Femur (tissue), 1 donor: ENCODE measurements at places on chromosomes 3 and 15.

DNA sequence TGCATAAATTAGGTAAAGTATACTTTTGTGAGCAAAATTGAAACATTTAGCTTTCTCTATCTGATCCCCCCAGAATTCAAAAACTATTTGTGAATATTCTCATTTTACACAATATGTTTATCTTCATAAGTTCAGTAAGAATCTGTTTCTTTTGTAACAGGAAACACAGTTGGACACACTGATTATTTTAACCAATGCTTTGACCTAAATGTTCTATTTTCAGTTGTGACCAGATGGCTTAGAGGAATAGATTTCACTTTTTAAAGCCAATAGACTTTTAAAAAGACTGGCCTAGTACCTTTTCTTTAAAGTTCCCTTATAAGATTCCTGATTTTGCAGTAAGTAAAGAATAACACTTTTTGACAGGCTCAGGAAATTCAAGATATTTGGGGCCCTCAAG is 74.0 kb upstream of the STRIT1 start:
- no peak for DNase-seq

GRCh38 chr3:3109407-3110298 is 521 bp downstream of the IL5RA start:
- no peak for DNase-seq

DNA sequence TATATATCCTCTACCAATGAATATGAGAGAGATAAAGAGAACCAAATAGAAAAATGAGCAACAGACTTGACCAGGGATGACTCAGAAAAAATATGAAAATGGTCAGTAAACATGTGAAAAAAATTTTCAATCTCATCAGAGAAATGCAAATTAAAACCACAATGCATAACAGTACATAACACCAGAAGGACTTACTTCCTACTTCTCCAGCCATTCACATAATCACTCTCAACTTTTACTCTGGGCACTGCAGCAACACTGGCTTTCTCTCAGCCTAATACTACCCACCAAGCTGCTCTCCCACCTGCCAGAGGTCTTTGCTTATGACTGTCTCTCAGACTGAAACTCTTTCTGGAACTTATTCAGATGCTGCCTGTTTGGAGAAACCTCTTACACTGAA is 49.4 kb downstream of the DPH6 start:
- DNase-seq: no peak

- no peak for DNase-seq
Measured at GRCh38 chr15:77664428-77664827, 31.7 kb upstream of the LINGO1 start.

GRCh38 chr15:90617171-90617570 is 87.4 kb downstream of the CRTC3 start:
- no peak for DNase-seq

- no peak for DNase-seq
Measured at GRCh38 chr3:47035645-47036044, 56.2 kb downstream of the NBEAL2 start.

- no peak for DNase-seq
Measured at GRCh38 chr3:162103808-162104207, 607.2 kb downstream of the OTOL1 start.

- DNase-seq: no peak
Measured at GRCh38 chr3:195337747-195338146, 66.8 kb upstream of the XXYLT1 start.

- DNase-seq: no peak
Measured at GRCh38 chr15:67803996-67804843, 21.1 kb upstream of the SKOR1 start.

DNA sequence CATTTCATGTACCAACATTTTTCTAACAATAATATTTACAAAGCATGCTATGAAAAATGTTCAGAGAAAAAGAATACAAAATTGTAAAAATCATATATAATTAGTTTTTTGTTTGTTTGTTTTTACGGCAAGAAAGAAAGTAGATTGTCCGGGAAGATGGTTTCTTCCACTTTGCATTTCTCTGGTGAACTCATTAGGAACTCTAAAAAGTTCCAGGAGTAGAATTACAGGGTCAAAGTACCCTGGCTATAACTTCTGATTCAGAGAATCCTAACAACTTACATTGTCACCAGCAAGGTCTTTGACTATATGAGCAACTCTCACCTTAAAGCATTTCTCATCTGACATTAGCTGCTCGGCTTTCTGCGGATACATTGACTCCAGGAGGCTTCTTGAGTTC is 196.7 kb downstream of the PDE8A start:
- DNase-seq: no peak

DNA sequence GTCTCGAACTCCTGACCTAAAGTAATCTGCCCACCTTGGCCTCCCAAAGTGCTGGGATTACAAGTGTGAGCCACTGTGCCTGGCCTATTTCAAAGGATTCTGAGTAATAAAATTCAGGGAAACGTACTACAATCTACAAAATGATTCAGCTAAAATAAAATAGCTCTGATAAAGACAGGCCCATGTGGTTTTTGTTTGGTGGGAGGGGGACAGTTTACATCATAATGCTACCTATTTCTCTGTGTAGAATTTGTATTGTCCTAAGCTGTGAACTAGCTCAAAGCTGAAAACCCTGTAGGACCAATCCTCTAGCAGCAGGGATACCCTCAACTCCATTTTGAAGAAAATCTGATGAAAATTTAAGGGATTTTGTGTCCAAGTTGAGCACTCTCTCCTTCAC is 25.8 kb downstream of the CDV3 start:
- DNase-seq: no peak

- peak; percentile 78 for DNase-seq
Measured at GRCh38 chr15:60392601-60392985, 5.2 kb downstream of the ANXA2 start.

GRCh38 chr3:55484801-55485791 is 2.0 kb downstream of the WNT5A start:
- peak; percentile 92 for DNase-seq

- no peak for DNase-seq
Measured at GRCh38 chr3:186529201-186529999, 14.8 kb downstream of the CRYGS start.

GRCh38 chr3:133856316-133856715 is 39.4 kb downstream of the RAB6B start:
- DNase-seq: no peak

GRCh38 chr3:42961633-42962032 is 17.5 kb upstream of the GASK1A start:
- peak; percentile 55 for DNase-seq

- DNase-seq: no peak
Measured at GRCh38 chr15:67241132-67241855, 13.2 kb downstream of the AAGAB start.

DNA sequence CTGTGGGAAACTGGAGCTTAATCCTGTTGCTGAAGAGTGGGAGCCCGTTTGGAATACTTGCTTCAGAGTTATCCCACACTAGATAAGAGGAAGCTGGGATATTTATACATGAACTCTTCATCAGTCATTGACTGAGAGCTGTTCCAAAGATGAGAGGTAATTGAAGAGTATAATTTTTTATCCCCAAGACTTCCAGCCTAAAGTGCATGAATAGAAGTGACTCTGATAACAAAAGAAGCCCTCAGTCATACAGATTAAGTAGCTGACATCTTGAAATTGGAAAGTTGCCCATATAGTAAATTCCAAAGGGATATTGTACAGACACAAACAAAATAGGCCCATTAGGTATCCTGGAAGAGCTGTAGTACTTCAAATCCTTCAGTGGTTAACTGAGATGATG is 268.0 kb downstream of the EPHA3 start:
- DNase-seq: no peak

DNA sequence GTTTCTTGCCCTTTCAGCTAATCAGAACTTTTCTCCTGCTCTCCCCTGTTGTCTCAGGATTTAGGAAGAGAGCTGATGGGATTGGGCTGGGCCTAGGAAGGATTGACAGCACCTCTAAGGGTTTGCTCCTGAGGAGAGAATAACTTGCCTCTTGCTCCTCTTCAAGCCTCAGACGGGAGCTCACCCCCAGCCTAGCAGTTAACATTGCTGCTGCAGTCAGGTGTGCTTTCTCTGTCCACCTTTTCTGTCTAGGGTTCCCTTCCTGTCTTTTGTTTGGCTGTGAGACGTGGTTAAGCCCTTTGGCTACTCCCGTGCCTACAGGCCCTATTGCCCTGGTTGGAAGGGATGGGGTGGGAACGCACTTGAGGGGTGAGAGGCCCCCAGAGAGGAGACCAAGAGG is 20.1 kb downstream of the TMEM108 start:
- no peak for DNase-seq

GRCh38 chr15:37109872-37110572 is 9.7 kb upstream of the MEIS2 start:
- peak; percentile 34 for DNase-seq

DNA sequence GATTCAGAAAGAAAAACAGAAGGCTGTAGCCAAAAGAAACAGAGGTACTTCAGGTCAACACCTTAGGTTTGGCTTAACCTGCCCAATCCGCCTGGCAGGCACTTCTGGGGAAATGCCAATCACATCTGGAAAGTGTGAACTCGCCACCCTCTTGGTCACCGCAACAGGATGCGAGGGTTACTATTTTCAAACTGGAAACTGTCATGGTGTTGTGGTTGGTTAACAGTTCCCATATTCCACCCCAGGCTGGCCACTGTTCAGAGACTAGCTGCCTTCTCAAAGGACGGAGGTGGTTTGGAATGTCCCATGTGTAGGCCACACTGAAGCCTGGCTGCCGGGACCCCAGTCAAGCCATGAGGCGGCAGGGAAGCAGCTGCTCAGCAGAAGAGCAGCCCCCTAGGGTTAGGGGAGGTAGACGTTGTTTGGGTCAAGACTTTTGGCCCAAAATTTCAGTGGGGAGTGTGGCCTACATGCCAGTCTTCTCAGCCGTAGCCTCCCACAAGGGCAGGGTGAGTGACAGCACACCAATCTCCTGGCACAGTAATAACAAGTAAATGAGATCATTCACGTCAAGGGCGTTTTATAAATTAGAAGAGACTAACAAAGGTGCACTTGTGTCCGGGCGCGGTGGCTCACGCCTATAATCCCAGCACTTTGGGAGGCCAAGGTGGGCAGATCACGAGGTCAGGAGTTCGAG is 54.6 kb downstream of the UMPS start:
- peak; percentile 75 for DNase-seq

DNA sequence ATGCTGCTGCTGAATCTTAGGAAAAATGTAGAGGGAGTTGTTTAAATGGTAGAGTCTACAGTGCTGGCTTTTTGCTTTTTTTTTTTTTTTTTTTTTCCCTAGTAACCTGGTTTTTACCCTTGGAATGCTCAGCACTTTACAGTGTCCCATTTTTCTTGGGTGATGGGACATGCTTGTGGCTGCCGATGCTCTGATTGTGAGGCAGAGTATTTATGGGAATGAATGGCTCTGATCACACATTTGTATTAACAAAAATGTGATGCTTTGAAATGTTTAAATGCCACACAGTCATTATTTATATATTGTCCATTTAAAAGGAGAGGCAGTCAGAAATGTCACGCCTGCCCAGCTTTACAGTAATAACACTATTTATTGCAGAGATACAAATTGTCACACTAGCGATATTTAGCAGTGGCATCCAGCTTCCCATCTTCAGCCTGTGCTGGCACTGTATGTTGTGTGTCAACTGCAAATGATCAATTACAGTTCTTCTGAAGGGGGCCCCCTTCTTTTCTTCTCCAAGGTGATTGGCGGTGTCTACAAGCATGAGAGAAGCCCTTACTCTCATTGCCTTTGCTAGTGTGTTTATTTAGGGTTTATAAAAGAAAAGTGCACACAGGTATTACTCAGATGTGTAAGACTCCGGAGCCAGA is 30.9 kb upstream of the IGF1R start:
- no peak for DNase-seq

- no peak for DNase-seq
Measured at GRCh38 chr3:52458770-52459545, 3.6 kb downstream of the NISCH start.

DNA sequence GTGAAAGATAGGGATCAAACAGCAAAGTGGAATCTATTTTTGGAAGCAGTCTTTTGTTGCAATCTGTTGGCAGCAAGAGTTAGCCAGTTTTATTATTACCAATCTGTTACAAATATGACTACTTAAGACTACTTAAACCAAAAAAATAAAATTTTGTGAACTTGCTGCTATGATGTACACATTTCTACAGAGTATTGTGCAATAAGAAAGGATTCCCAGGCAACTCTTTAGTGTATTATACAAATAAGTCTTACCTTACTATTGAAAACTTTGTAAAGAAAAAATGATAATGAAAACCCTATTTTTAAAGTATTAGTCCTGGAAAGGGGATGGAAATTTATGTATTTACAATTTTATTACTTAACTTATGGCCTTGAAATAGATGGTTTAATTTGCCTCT is 44.7 kb downstream of the CADM2 start:
- DNase-seq: no peak

DNA sequence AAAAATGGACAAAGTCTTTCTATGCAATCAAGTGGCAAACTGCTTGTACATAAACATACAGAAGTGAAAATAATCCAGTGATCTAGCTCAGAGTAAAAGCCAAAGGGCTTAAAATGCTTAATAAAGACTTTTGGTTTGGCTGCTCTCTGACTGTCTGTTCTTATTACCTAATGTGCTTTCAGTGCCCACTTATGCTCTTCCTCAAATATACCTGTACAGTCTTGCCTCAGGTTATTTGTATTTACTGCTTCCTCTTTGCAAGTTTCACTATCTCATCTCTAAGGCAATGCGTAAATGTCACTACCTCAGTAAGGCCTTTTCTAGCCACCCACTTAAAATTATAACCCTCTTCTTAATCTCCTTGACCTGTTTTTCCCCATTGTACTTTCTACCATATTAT is 171.8 kb downstream of the EPHA6 start:
- DNase-seq: no peak

DNA sequence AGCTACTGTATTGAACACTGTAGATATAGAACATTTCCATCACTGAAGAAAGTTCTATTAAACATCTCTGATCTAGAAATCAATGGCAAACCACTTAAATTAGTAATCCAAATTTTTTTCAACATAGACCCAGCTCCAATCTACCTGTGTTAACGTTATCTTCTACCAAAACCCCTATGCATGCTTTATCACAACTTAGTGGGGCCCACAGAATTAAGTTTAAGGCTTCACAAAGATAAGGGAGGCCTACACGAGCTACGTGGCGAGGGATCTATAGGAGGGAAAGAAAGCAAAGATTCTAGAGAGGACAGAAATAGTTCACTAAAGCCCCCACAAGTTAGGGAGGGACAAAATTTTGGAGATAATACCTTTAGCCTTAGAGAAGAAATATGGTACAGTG is 116.1 kb downstream of the TFDP2 start:
- DNase-seq: no peak

- no peak for DNase-seq
Measured at GRCh38 chr15:49649987-49650386, 29.1 kb downstream of the DTWD1 start.

- DNase-seq: no peak
Measured at GRCh38 chr3:28935146-28935545, 345.7 kb upstream of the RBMS3 start.

GRCh38 chr3:63047068-63047467 is 171.9 kb upstream of the CADPS start:
- DNase-seq: no peak

- DNase-seq: no peak
Measured at GRCh38 chr3:181715571-181716340, 4.0 kb downstream of the SOX2 start.

GRCh38 chr3:85939074-85939482 is 980.3 kb downstream of the CADM2 start:
- peak; percentile 35 for DNase-seq
